ENCODE measurements at places on chromosomes 4 and X.

DNA sequence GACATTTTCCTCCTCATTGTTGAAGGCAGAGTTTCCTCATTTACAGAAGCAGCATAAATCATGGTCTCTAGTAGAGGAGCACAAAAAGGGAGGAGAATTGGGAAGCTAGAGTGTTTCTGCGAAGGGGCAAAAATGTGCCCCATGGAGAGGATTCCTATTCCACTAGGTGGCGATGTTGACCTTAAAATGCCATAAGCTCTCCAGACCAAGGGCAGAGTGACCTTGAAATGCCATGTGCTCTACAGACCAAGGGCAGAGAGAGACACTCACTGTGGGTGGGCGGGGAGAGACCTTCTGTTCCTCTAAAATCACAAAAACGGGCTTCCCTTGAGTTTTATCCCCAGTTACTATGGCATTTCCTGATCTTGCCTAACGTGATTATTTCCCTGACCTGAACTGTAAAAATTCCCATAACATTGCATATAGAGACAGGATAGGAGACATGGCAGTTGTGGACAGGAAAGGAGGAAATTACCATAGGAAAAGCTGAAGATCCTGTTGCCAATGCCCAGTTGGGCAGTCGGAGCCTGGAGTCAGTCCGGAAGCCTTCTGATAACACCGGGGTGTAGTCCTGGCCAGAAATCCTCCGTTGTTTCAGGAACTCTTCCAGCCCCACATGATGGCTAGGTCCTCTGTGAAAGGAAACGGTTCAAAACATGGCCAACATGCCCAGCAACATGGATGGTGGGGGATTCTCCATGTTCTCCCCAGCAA lies 567.7 kb downstream of the MAGEB5 start:
- DNase-seq = no peak

GRCh38 chrX:46561824-46562657 lies 11.5 kb upstream of the CHST7 start:
- peak; percentile 50 for DNase-seq

DNA sequence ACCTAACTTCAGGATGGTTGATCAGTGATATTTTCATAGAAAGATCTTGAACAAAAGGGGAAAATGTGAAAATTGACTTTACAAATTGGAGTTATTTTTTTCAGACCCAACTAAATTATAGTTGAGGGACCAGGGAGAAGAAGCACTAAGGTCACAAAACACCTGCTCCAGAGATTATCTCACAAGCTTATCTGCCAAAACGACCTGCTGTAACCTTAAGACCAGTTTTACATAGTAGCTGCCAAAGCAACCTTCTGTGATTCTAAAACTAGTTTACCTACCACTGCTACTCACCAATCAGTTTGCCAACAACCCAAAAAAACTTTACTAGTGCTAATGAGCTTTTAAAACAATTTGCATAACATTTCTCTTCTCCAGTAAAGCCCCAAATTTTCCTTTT lies 972.1 kb downstream of the C4orf33 start:
- DNase-seq = no peak

- DNase-seq = no peak
These were observed 84.8 kb upstream of the TFDP3 start for GRCh38 chrX:133302775-133303445.

DNA sequence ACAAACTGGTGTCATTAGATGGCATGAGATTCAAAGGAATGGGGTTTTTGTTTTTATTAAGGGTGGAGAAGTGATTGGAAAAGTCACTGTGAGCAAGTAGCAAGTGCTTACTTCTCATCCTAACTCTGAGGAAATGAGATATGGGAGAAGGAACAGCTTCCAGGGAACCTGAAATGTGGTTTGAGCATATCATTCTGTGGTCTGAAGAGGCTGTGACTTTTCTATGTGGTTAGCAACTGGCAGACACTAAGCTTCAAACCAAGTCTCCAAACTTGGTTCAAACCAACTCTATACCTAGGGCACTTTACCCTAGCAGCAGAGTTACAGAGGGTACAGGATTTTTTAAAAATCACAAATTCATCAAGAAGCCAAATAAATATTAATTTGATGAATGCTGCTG lies 58.2 kb downstream of the DCLK2 start:
- DNase-seq = no peak

GRCh38 chrX:57596109-57596508 lies 4.3 kb downstream of the ZXDB start:
- no peak for DNase-seq

- no peak for DNase-seq
These were observed 226.0 kb upstream of the FTHL17 start for GRCh38 chrX:31297881-31298280.

GRCh38 chr4:40177591-40177990 lies 19.2 kb upstream of the RHOH start:
- DNase-seq = no peak

- DNase-seq = no peak
These were observed 75.3 kb downstream of the ENPP6 start for GRCh38 chr4:184142121-184143000.

GRCh38 chrX:133290076-133290475 lies 71.9 kb upstream of the TFDP3 start:
- no peak for DNase-seq

DNA sequence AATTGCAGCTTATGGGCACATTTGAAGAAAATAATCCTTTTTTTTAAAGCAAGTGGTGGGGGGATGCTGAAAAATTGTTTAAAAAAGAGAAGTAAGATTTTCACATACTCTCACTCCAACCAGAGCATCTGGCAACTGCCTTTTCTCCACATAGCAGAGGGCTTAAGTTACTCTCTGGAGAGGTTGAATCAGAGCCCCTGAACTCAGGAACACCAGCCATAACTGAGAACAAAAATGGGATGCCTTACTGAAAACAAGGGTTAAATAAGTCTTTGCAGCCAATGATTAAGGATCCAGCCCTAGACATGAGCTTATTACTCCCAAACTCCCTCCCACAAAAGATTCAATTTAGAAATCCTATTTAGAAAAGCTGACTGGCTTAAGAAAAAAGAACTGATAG lies 27.5 kb downstream of the CASK start:
- no peak for DNase-seq

- DNase-seq = no peak
These were observed 1393.4 kb upstream of the PCDH7 start for GRCh38 chr4:29326816-29327215.

DNA sequence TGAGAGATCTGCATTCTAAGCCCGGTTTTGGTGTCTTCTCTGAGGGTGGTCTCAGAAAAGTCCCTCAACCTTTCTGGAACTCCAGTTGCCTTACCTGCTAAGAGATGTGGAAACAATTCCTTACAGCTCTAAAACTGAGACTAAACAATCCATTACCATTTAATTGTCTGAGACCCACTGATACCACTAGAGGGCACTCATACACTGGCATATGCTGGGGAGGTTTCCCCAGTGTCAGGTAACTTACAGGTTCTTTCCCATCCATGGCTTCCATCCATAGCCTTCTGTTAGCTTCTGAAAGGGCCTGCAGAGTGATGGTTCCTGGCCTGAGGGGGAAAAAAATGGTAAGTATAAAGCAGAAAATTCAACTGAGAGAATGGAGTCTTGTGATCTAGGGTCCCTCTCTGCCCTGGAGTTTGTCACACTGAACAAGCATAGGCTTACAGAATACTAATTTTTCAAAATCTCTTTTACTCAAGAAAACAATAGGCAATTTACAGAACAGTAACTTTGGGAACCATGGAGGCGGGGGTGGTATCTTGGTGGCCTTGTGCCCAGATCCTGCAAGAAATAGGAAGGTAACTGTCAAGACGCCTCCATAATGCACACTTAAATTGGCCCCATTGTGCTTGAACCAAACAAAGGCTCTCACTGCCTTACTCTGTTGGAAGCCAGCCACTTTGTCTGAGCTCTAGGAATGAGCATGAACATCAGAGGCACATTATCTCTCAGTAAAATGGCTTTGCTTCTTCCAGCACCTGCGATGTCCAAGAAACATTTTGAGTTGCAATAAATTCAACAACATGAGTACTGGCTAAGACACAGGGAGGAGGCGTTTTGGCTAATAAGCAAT lies 236.1 kb downstream of the OPHN1 start:
- peak; percentile 13 for DNase-seq

- DNase-seq = no peak
These were observed 54.8 kb upstream of the ZMAT1 start for GRCh38 chrX:101986586-101986985.

DNA sequence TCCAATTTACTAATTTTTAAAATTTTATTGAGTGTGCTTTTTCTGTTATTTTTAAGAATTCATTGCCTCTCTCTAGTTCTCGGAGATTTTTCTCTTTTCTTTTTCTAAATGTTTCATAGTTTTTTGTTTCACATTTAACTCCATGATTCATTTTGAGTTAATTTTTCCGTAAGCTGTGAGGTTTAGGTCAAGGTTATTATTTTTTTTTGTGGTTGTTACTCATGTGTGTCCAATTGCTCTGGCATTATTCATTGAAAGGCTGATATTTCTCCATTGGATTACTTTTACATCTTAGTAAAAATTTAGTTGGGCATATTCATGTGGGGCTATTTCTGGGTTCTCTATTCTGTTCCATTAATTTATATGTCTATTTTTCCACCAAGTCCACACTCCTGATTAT lies 220.8 kb downstream of the MID1IP1 start:
- no peak for DNase-seq

DNA sequence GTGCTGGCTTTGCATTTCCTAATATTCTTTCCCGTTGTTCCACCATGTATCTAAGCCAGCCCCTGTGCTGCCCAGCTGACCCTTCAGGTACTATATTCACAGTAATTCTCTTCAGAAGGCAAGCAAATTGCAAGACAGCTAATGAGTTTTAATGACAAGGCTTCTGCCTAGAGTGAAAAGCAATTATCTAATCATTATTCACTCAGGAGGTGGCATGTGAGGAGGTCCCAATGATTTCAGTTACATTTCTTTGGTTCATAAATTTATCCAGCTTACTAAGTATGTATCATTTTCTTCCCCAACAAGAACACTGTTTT lies 123.0 kb downstream of the RASGEF1B start:
- no peak for DNase-seq

GRCh38 chrX:140393507-140393906 lies 111.4 kb downstream of the SOX3 start:
- DNase-seq = no peak

DNA sequence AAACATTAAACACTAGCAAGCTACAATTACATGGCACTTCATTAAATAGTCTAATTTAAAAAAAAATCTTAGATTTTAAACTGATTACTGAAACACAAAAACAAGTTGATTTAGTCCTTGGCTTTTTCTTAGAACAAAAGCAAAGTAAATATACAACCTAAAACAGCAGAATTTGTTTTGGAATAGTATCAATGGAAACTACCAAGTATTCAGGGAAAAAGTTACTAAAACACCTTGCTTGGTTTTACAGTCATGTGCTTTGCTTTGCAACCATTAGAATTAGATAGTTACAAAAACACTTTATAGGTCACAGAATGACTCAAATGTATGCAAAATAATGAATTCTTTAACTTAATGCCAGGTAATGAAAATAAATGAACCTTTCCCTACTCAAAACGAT lies 105.3 kb downstream of the CNOT6L start:
- DNase-seq = no peak

- peak; percentile 23 for DNase-seq
These were observed 30.5 kb upstream of the TCEAL4 start for GRCh38 chrX:103554687-103555424.

- no peak for DNase-seq
These were observed 270.2 kb upstream of the TAPT1 start for GRCh38 chr4:16496501-16496900.

GRCh38 chr4:94626942-94627341 lies 130.8 kb upstream of the BMPR1B start:
- DNase-seq = no peak

GRCh38 chrX:150680974-150681373 lies 12.2 kb upstream of the MTMR1 start:
- DNase-seq = no peak

DNA sequence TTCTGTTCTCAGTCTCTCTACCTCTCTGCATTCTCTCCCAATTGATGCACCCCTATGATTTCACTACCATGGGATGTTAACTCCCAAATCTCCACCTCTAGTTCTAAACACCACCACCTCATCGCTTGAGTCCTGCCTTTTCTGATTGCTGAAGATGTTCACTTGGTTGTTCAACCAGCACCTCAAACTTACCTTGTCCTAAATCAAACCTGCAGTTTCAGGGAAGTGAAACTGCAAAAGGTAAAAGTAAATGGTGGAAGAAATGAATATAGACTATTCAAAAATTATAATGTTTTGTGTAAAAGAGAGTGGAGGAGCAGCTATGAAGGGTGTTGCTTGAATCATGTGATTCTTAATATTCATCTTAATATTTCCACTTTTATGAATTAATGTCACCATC lies 91.0 kb downstream of the PDE5A start:
- DNase-seq = no peak

- no peak for DNase-seq
These were observed 41.0 kb downstream of the ACSL1 start for GRCh38 chr4:184784628-184785257.

- no peak for DNase-seq
These were observed 795.2 kb downstream of the TRIML1 start for GRCh38 chr4:188934320-188934962.

GRCh38 chr4:74083546-74083945 lies 15.4 kb downstream of the CXCL2 start:
- DNase-seq = no peak

- no peak for DNase-seq
These were observed 631.7 kb downstream of the SMARCA1 start for GRCh38 chrX:128891554-128891953.

GRCh38 chr4:185142564-185142911 lies 528 bp upstream of the SLC25A4 start:
- no peak for DNase-seq

GRCh38 chr4:87734084-87734483 lies 65.3 kb upstream of the IBSP start:
- DNase-seq = no peak

- DNase-seq = no peak
These were observed 754.3 kb upstream of the MAGEB2 start for GRCh38 chrX:29461039-29461438.

- no peak for DNase-seq
These were observed 61.2 kb downstream of the MOSPD2 start for GRCh38 chrX:14934423-14934822.

DNA sequence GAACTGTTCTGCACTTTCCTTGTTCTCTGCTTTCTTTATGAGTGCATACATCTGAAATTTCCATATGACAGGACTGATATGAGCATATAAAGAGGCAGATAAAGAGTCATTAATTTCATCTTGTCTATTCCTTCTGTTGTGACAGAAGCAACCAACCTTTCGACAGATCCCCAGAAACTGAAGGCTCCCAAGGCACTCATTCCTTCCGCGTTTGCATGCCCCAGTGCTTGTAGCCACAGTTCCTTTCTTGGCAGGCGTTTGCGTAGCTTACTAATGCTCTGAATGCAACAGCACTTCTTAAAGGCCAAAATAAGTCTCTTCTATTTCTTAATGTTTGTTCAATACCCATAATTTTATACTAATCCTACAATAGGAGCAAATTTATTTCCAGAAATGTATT lies 94.0 kb upstream of the TBL1X start:
- DNase-seq = no peak
